ENCODE measurements at places on chromosomes 5 and 9.

DNA sequence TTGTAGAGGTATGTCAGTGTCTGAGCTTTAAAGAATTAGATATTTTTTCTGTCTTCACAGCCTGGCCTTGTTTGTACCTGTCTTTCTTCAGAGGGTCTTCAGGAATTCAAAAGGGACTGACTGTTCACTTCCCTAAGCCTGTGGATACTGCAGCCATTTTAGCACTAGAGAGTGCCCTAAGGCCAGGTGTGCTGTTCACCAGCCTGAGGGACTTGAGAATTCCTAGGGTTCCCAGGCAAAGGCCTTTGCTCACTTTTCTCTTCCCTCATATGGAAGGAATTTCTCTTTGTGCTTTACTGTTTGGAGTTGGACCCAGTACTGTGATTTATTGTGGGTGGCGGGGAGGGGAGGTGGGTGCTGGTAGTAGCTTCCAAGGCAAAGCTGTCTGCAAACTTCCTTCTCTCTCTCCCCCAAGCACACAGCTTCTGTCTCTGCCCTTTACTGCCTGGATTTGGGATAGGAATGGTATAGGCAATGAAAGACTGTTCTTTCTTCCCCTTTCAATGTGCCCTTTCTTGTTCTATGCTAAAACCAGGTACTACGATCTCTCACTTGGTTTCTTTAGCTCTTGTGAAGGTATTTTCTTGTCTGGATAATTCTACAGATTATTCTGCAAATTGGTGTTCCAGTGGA is 9.7 kb upstream of the LRRC70 start:
- DNase-seq, result no peak

DNA sequence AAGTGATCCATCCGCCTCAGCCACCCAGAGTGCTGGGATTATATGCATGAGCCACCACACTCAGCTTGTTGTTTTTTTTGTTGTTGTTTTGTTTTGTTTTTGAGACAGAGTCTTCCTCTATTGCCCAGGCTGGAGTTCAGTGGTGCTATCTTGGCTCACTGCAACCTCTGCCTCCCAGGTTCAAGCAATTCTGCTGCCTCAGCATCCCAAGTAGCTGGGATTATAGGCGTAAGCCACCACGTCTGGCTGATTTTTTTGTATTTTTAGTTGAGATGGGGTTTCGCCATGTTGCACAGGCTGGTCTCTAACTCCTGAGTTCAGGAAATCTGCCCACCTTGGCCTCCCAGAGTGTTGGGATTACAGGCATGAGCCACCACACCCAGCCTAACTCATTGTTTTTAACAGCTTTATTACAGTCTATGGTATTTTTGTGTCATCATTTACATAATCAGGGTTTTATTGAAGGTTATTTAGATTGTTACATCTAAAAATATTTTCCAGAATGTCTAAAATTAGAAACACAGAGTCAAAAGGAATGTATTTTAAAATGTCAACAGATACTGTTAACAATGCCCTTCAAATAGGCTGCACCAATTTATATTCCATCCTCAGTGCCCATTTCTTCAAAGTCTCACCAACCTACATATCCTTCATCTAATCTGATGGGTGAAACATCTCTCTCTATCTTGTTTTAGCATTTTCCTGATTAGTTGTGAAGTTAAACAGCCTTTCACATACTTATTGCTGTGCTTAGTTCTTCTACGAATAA is 18.6 kb downstream of the KIF3A start:
- DNase-seq, result no peak

DNA sequence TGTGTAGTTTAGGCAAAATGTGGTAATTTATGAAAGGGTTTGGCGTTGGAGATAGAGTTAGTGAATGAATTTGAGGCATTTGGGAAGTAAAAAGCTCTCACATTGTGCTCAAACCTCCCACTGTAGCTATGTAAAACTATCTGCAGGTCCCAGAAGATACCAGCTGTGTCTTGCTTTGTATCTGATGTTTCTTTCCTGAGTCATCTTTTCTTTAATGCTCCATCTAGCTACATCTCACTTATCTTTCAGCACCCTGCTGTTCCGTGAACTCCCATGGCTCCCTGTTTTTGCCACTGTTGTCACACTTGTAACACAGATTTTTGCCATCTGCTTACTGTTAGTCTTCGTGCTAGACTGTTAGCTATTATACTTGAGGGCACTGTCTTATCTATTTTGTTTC is 253.1 kb downstream of the NPR3 start:
- DNase-seq, result no peak

GRCh38 chr5:179762079-179762780 is 29.6 kb downstream of the MAML1 start:
- peak; percentile 66 for DNase-seq

GRCh38 chr9:136994888-136995230 is 1.5 kb downstream of the CLIC3 start:
- no peak for DNase-seq

- DNase-seq, result no peak
Measured at GRCh38 chr5:179696603-179697002, 2.2 kb upstream of the CANX start.

- no peak for DNase-seq
Measured at GRCh38 chr9:14099737-14100136, 214.2 kb downstream of the NFIB start.

DNA sequence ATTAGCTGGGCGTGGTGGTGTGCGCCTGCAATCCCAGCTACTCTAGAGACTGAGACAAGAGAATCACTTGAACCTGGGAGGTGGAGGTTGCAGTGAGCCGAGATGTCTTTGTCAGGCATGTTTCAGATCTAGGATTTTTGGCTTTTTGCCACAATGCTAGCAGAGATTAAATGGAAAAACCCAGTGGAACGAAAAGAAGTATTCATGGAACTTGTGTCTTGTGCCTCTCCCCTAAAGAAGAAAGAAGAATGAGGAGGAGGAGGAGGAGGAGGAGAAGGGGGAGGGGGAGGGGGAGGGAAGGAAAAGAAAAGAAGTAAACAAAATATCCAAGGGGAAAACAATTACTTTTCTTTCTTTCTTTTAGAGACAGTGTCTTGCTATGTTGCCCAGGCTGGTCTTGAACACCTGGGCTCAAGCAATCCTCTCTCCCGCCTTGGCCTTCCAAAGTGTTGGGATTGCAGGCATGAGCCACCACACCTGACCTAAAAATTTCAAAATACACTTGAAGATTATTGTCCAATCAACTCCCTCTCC is 106.0 kb downstream of the ARRDC3 start:
- DNase-seq, result no peak

- DNase-seq, result peak; percentile 61
Measured at GRCh38 chr9:112380102-112380824, at the start of gene HSDL2. Gene HSDL2 (plus strand): TSS chr9:112380108. CDS start chr9:112380164, 56 bp downstream.

GRCh38 chr5:91024727-91025126 is 358.4 kb downstream of the ARRDC3 start:
- no peak for DNase-seq

DNA sequence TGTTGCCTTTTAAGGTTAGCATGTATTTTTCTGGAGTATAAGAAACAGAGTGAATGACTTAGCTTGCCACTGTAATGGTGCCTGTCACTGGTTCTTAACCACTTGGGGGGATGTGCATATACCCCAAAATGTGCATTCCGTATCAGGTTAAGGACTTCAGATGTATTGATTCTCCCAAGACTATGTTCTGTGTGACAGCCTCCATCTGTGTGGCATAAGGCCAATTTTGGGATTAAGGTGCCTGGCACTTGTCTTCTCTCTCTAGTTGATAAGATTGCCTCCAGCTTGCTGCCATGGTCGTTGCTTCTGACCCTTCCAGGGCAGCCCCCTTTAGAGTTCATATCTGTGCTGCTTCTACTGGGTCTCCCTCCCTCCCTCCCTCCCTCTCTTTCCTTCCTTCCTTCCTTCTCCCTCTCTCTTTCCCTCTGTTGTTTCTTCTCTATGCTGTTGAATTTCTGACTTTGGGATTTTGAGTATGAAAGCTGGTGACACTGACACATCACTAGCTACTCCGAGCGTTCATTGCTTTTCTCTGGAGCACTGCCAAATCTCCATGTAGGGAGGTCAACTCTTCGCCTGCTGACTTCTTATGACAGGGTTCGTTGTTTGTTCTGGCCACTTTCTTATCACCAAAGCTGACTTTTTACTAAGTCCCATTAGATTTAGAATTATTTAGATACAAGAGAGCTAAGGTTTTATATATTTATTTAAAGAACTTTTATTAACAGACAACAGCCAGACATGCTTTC is 31.0 kb downstream of the TNFAIP8 start:
- no peak for DNase-seq

GRCh38 chr5:157681048-157681447 is 9.7 kb downstream of the C5orf52 start:
- DNase-seq, result no peak

- DNase-seq, result no peak
Measured at GRCh38 chr9:129437626-129438323, 183.1 kb downstream of the C9orf50 start.

- DNase-seq, result no peak
Measured at GRCh38 chr5:57221049-57221568, 47.2 kb downstream of the GPBP1 start.

- DNase-seq, result no peak
Measured at GRCh38 chr9:10661376-10661775, 48.6 kb upstream of the PTPRD start.

- no peak for DNase-seq
Measured at GRCh38 chr5:8961956-8962355, 583.9 kb downstream of the SEMA5A start.

- no peak for DNase-seq
Measured at GRCh38 chr9:100590481-100590880, 12.6 kb downstream of the CAVIN4 start.

- no peak for DNase-seq
Measured at GRCh38 chr9:137390553-137391410, 32.2 kb downstream of the EXD3 start.

GRCh38 chr5:38601863-38602298 is 45.4 kb upstream of the LIFR start:
- DNase-seq, result no peak

GRCh38 chr9:78035383-78035993 is 3.9 kb upstream of the GNAQ start:
- DNase-seq, result peak; percentile 66

GRCh38 chr9:120197605-120198004 is 382.4 kb downstream of the CDK5RAP2 start:
- no peak for DNase-seq

- DNase-seq, result no peak
Measured at GRCh38 chr5:115313632-115314031, 17.2 kb upstream of the CCDC112 start.

GRCh38 chr5:36728697-36729543 is 122.5 kb downstream of the SLC1A3 start:
- DNase-seq, result no peak

GRCh38 chr5:176789873-176790615 is 20.3 kb upstream of the UNC5A start:
- no peak for DNase-seq

DNA sequence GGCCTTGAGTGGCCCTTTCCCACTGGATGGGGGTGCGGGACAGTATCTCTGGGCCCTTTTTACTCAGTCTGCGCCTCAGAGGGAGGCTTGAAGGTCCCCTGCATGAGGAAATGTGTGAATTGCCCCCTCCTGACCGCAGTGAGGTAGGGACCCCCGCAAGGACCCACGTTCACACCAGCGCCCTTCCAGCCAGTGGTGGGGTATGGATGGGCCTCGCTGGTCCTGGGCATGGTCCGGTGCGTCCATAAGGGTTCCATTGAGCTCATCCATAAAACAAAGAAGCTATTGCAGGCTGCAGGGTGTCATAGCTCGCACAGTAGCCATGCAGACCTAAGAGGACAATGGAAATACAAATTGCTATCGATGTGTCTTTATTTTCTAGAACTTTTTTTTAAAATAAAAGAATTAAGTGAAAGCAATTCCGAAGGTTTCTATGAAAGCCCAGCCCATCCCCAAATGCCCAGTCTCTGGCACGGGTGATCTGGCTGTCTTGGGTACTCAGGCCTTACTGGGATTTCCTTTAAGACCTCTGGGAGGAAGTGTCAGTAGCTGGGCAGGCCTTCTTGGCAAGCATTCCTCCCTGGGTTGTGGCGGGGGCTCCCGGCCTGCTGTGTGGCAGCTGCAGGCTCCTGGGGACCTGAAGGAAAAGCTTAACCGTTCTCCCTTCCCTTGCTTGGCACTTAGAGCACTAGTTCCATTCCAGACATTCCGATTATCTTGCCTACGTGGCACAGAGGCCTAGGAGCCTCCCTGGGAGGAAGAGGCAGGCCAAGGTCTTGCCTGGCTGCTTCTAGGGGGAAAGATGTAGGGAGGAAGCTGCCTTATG is 1.5 kb upstream of the SEMA5A start:
- no peak for DNase-seq

GRCh38 chr5:1514027-1514818 is 9.5 kb downstream of the LPCAT1 start:
- peak; percentile 37 for DNase-seq

DNA sequence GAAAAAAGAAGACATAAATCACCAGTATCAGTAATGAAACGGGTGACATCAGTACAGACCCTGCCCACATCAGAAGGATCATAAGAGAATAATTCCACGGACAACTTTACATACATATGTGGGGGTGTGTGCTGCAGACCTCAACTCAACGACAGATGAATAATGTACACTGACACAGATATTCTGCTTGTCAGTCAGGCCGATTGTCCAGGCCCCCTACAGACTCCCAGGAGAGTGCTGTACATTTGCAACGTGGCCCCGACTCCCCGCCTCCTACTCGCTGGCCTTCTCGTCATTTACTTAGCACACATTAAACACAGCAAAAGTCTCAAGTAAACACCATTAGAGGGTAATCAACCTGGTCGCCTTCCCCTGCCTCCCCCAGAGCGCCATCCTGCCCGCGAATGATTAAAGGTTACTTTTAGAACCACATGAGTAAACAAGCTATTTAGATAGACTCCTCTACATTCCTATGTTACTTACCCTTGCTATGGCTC is 3.5 kb upstream of the TMED9 start:
- no peak for DNase-seq

DNA sequence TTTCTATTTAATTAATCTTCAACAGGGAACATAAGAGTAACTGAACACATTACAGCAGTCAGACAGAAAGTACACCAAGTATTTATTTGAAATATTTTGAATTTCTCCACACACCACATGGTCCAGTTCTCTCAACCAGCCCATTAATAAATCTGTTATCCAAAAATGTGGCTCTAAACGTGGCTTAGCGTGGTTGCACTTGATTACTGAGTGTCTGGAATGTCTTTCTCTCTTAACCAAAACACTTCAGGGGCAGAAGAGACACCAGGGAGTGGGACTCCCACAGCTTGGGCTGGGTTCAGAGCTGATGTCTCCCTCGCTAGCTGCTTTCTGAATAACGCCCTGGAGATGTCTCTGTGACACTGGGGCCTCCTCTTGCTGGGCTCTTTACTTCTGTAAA is 52.6 kb upstream of the FANCC start:
- DNase-seq, result no peak

DNA sequence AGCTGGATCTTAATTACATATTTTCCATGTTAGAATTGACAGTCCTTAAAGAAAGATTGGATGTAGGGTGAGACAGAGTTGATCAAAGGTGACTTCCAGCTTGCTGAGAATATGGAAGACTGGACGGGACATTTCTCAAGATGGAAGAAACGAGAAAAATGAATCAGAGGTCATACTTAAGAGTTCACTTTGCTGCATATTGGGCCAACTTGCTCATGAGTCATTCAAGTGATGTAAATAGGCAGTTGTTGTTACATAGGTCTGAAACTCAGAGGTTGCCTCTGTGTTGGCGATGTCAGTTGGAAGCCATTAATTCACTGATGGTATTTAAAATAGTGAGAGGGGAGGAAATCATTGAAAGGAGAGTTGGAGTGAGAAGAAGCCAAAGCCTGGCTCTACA is 132.8 kb downstream of the CD180 start:
- no peak for DNase-seq
